ENCODE measurements at places on chromosomes 6 and 20.

DNA sequence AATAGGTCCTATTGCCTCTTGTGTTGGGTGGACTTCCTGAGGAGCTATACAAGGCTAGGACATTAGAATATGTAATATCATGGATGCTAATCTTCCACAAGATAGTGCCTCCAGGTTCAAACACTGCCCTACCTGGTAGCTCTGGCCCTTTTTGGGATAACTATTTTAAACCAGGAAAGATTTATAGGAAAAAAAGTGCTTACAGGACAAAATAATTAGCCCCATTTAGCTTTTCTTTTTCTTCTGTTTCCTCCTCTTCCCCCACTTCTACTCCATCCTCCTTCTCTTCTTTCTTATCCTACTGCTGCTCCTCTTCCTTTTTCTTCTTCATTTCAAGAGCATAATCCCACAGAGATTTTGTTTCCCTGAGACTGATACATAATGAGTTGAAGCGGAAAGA lies 967.4 kb downstream of the PHF3 start:
- no peaks in the 10 kb centered on the region for H3K27me3 ChIP-seq
- no peak overlapping the region for H3K4me3 ChIP-seq
- DNase-seq = no peak
- H3K36me3 ChIP-seq = no peaks in the 10 kb centered on the region

- no peak overlapping the region for H3K4me3 ChIP-seq
- no peak overlapping the region for H3K27ac ChIP-seq
- H3K4me1 ChIP-seq = no peaks in the 10 kb centered on the region
These were observed 112.0 kb downstream of the TRDN start for GRCh38 chr6:123524781-123525180.

DNA sequence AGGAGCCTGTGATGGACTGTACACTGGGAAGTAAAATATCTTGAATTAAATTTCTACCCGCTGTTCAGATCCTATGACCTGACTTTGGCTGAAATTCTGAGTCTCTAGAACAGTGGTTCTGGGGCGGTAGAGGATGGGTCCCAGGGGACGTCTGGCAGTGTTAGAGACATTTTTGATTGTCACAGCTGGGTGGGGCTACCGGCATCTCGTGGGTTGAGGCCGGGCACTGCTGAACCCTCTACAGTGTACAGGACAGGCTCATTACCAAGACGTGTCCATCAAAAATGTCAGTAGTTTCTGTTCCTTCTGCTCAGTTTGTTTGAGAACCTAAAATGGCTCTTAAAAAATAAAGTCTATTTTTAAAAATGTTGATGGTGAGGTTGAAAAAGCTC lies 11.5 kb upstream of the RPS6KA2 start:
- H3K27ac ChIP-seq = no peak overlapping the region
- DNase-seq = no peak
- no peaks in the 10 kb centered on the region for H3K36me3 ChIP-seq
- no peaks in the 10 kb centered on the region for H3K27me3 ChIP-seq

GRCh38 chr20:2151858-2152281 lies 50.2 kb downstream of the STK35 start:
- H3K27me3 ChIP-seq = no peaks in the 10 kb centered on the region
- no peak overlapping the region for H3K27ac ChIP-seq
- DNase-seq = no peak
- H3K4me1 ChIP-seq = peaks cover 20% of the 10 kb centered on the region
- no peak overlapping the region for H3K4me3 ChIP-seq
- H3K36me3 ChIP-seq = no peaks in the 10 kb centered on the region

DNA sequence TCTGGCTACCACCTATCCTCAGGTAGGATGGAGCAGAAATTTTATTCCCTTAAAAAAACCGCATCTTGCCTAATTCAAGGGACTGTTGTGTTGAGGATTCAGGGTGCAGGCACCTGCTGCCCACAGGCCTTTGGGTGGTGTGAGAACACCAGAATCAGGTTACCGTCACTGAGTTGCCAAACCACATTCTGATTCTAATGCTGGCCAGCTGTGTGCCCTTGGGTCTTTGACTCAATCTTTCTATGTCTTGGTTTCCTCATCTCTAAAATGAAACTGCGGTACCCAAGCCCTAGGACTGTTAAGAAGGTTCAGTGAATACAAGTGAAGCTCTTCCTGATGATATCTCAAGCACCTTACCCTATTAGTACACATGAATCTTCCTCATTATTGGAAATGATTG lies 827.3 kb downstream of the DHX35 start:
- H3K4me3 ChIP-seq = no peak overlapping the region
- DNase-seq = no peak
- H3K36me3 ChIP-seq = no peaks in the 10 kb centered on the region
- H3K27ac ChIP-seq = no peak overlapping the region
- H3K4me1 ChIP-seq = no peaks in the 10 kb centered on the region

GRCh38 chr20:2822073-2822472 lies 5.9 kb downstream of the TMEM239 start:
- no peak overlapping the region for H3K27ac ChIP-seq
- DNase-seq = peak; percentile 81
- no peak overlapping the region for H3K4me3 ChIP-seq
- H3K4me1 ChIP-seq = peaks cover 23% of the 10 kb centered on the region
- H3K27me3 ChIP-seq = no peaks in the 10 kb centered on the region

- H3K4me3 ChIP-seq = no peak overlapping the region
- peaks cover 6% of the 10 kb centered on the region for H3K4me1 ChIP-seq
- DNase-seq = no peak
- H3K27me3 ChIP-seq = no peaks in the 10 kb centered on the region
- H3K36me3 ChIP-seq = no peaks in the 10 kb centered on the region
- H3K27ac ChIP-seq = no peak overlapping the region
These were observed 341.6 kb upstream of the JAG1 start for GRCh38 chr20:11015440-11015839.

DNA sequence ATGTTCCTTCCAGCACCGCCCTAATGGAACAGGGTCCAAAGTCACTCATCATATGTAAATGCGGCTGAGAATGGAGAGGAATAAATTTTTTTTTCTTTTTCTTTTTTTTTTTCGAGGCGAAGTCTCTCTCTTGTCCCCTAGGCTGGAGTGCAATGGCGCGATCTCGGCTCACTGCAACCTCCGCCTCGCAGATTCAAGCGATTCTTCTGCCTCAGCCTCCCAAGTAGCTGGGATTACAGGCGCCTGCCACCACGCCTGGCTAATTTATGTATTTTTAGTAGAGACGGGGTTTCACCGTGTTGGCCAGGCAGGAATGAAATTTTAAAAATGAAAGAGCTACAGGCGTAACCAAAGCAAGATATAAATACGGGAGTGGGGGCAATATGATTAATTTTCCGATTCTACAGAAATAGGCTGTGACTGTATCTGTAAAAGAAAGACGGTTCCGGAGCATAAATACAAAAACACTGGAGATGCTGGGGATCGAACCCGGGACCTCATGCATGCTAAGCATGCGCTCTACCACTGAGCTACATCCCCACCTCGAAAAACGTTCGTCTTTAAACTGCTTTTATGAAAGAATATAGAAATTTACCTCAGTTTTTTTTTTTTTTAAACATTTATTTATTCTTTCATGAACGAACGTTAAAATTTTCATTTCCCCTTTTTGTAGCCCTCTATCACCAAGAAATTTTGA lies 132.2 kb downstream of the GPX5 start:
- no peaks in the 10 kb centered on the region for H3K27me3 ChIP-seq
- peak overlapping the region; percentile 36 for H3K4me3 ChIP-seq
- DNase-seq = no peak

DNA sequence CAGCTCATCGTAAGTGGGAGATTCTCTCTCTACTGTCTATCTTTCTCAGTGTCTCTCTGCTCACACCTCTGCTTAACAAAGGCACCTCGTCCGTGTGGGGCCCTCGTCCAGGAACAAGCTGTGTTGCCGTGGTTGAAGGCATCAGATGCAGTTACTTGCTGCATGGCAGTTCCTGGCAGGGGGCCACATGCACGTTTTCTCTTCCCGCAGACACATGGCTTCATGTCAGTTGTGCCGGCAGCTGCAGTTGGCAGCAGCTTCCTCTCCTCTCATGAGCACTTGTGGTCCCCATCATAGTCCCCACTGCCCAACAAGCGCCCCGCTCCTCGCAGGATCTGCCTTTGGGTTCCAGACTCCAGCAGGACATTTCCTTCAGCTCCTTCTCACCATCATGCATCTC lies 7.1 kb upstream of the AFDN start:
- no peaks in the 10 kb centered on the region for H3K36me3 ChIP-seq
- H3K4me3 ChIP-seq = no peak overlapping the region
- H3K27me3 ChIP-seq = no peaks in the 10 kb centered on the region
- H3K27ac ChIP-seq = no peak overlapping the region
- DNase-seq = no peak

GRCh38 chr20:53839423-53840176 lies 230.8 kb downstream of the BCAS1 start:
- no peak overlapping the region for H3K4me3 ChIP-seq
- no peak overlapping the region for H3K27ac ChIP-seq
- no peaks in the 10 kb centered on the region for H3K36me3 ChIP-seq
- no peaks in the 10 kb centered on the region for H3K27me3 ChIP-seq

GRCh38 chr20:46810448-46811223 lies 84.0 kb upstream of the EYA2 start:
- no peak for DNase-seq
- peak overlapping the region; percentile 6 for H3K4me3 ChIP-seq
- H3K27ac ChIP-seq = no peak overlapping the region
- H3K27me3 ChIP-seq = no peaks in the 10 kb centered on the region
- H3K4me1 ChIP-seq = peaks cover 8% of the 10 kb centered on the region
- H3K36me3 ChIP-seq = no peaks in the 10 kb centered on the region

- no peaks in the 10 kb centered on the region for H3K27me3 ChIP-seq
- H3K27ac ChIP-seq = no peak overlapping the region
- H3K4me1 ChIP-seq = no peaks in the 10 kb centered on the region
- no peak for DNase-seq
These were observed 2.4 kb downstream of the CST8 start for GRCh38 chr20:23493172-23493772.

DNA sequence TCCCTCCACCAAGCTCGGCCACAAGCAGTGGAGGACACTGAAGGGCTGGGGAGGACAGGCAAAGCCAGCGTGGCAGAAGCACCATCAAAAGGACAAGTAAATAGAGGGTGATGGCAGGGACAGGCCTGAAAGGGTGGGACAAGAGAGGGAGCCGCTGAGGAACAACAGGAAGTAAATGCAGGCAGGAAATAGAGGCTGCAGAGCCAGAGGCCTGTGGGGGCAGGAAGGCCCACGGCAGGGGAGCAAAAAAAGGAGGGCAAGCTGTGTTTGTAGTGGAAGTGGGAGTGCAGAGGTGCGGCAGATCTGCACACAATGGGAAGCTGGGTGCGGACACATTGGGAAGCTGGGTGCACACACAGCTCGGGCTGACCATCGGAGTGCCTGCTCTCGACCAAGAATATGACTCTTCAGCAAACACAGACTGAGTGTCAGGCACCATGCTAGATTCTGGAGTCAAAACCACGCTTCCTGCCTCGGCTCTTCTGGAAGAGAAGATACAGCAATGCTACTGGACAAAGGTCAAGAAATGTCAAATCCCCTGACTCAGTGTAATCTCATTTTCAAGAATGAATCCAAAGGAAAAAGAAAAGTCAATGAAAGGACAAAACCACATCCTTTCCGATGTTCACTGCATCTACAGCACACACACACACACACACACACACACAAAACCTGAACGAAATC lies 40.4 kb upstream of the RAB22A start:
- no peak for DNase-seq
- no peak overlapping the region for H3K4me3 ChIP-seq
- no peak overlapping the region for H3K27ac ChIP-seq
- no peaks in the 10 kb centered on the region for H3K4me1 ChIP-seq
- H3K27me3 ChIP-seq = no peaks in the 10 kb centered on the region
- no peaks in the 10 kb centered on the region for H3K36me3 ChIP-seq

DNA sequence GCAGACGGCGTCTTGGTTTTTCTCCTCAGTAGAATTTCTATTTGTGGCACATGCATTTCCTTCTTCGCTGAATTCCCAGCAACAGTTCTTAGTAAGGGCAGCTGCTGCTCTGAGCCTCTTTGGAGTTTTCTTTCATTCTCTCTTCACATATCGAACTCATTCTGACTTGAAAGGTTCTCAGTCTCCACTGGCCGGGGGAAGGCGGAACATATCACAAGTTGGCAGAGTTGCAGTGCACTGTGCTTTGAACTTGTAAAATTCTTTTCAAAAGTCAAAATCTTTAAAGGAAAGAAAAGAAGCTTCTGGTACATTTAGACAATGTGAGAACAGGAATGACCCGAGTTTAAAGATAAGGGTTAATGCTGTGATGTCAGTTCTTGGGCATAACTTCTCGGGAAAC lies 286.1 kb upstream of the MAP3K7 start:
- no peaks in the 10 kb centered on the region for H3K36me3 ChIP-seq
- H3K4me1 ChIP-seq = no peaks in the 10 kb centered on the region
- no peak for DNase-seq
- H3K27me3 ChIP-seq = no peaks in the 10 kb centered on the region
- H3K4me3 ChIP-seq = no peak overlapping the region
- H3K27ac ChIP-seq = no peak overlapping the region

DNA sequence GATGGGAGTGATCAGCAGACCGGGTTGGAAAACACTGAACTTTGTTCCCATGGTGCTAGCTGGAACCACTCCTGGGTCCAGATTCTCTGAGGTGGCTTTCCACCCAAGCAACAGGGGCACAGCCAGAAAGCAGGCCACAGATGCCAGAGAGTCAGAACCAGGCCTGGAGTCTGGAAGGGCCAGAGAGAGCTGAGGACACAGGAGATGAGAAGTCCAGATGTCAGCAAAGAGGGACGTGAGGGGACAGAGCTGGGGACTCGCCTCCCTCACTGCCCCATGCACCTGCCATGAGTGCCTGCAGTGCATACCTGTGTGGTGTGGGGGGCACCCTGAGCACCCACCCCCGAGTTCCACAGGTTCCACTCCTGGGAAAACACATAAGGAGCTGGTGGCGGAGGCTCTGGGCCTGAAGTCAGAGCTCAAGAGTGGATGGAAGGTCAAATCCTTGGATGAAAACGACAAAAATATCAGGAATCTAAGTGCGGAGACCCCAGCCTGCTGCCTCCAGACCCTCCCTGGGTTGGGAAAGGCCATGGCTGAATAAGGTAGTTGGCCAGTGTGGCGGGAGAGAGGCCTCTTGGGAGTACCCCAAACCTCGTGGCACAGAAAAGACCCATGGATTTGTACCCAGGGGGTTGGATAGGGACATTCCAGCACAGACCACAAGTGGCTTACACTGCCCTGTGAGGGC lies 224.2 kb downstream of the SYNDIG1 start:
- H3K27me3 ChIP-seq = no peaks in the 10 kb centered on the region
- no peaks in the 10 kb centered on the region for H3K36me3 ChIP-seq
- DNase-seq = peak; percentile 92
- H3K27ac ChIP-seq = peak overlapping the region; percentile 67
- peaks cover 21% of the 10 kb centered on the region for H3K4me1 ChIP-seq
- H3K4me3 ChIP-seq = no peak overlapping the region

- H3K27me3 ChIP-seq = no peaks in the 10 kb centered on the region
- H3K4me1 ChIP-seq = no peaks in the 10 kb centered on the region
- DNase-seq = no peak
- H3K27ac ChIP-seq = peak overlapping the region; percentile 92
- H3K36me3 ChIP-seq = no peaks in the 10 kb centered on the region
These were observed 1.1 kb downstream of the CCDC170 start for GRCh38 chr6:151494936-151495320.
